ENCODE measurements at places on chromosomes 3 and 15. TPM values are rescaled to one million over a fixed set of nuclear protein-coding genes. Genes with fewer than 3 reads are reported as not detected.

DNA sequence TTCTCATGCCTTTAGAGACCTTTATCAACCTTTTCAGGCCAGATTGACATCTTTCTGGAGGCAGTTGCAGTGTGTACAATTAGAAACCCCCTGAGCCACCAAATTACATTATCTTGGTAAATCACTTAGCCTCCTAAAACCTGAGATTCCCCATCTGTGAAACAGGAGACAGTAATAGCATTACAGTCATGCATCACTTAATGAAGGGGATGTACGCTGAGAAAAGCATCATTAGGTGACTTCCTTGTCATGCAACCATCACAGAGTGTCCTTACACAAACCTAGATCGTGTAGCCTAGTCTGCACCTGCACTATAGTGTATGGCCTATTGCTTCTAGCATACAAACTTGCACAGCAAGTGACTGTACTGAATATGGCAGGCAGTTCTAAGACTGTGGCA is 400.8 kb upstream of the CNTN3 start:
- no peak for DNase-seq

DNA sequence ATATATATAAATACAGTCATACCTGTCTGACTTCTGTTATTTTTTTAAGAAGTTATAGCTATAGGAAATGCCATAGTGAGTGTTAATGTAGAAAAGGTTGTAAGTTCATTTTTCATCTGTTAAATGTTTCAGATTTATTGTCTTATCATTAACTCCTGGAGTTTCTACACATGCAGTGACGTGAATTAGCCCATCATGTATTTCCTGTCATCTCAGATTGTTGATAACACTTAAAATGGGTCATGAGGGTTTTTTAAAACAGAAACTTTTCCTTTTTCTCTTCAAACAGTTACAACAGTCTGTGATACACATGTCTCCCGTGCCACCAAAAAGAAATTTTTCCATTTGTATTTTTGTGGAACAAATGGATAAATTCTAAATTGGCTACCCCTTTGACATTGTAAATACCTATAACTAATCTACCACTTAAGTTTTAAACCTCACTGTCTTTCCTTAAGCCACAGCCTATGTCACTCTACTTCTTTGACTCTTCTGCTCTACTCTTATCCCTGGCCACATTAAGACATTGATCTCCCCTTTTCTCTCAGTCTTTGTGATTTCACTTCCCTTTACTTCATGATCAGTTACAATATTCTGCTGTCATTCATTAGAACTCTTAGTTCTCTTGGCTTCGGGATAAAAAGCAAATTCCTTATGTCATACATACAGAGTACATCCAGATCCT is 89.1 kb downstream of the NEO1 start:
- no peak for DNase-seq

- no peak for DNase-seq
These were observed 40.8 kb downstream of the POLR2M start for GRCh38 chr15:57747206-57747896.

DNA sequence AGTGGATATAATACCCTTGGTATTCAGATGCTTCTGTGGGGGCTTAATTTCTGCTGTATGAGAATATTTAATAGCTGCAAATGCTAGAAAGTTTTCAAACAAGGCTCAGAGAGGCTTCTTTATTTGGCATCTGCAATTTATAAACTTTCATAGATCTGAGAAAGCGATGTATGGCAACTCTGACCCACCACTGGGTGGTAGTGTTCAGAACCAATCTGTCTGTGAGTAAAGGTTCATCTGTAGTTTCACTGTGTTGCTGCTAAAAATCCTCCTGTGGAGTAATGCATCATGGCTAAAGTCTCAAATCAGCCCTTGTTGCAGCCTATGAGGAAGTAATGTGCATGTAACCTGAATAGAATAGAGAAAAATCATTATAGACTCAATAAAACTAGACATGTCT is 47.4 kb downstream of the CLSTN2 start:
- DNase-seq = no peak

DNA sequence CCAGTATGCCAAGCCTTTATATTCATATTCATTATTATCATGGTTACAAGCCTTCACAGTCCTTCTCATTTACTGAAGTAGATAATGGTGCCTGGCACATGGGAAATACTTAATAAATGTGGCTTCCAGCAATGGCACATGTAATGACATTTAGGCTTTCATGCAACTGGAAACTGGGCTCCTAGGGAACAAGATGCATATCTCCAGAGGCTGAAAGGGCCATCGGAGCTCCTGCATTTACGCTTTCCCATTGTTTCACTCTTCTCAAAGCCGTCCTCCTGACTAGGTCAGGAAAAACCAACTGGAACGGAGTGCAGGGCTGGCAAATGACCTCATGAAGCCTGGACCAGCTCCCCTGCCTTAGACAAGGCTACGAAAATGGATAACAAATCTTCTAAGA is 474.9 kb downstream of the MAGI1 start:
- no peak for DNase-seq

- DNase-seq = no peak
These were observed 651 bp downstream of the MTMR14 start for GRCh38 chr3:9649791-9650521.

GRCh38 chr15:72847033-72847432 is 63.5 kb upstream of the ADPGK start:
- DNase-seq = no peak

DNA sequence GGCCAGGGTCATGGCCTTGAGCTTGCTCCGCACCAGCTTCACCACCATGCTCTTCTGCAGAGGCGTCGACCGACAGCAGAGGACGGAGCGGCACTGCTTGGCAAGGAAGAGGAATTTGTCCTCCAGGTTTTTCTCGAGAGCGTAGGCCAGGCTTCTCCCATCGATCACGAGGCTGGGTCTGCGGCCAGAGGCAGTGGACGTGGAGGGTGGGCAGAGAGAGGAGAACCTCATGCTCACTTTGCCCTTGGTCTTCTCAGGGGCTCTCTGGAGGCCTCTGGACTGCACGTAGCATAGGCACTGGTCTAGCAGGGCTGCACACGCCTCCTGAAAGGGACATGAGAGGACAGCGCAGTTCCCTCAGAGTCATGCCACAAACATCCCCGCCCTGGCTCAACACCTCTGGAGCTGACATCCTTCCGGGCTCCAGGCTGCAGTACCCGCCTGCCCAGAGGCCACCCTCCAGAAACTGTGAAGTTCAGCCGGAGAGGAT is 168.3 kb downstream of the ATP10A start:
- DNase-seq = no peak

The TMEM158 gene
- polyA plus RNA-seq = 4.9 TPM

The SERP1 gene
- polyA plus RNA-seq = 134 TPM

The RMDN3 gene
- polyA plus RNA-seq = 44.3 TPM

The TM4SF4 gene
- 2.5 TPM for polyA plus RNA-seq

The CCRL2 gene
- polyA plus RNA-seq = 1.0 TPM

All from renal cortex interstitium (tissue), 15 donors.